ENCODE measurements at places on chromosomes 4 and X.

DNA sequence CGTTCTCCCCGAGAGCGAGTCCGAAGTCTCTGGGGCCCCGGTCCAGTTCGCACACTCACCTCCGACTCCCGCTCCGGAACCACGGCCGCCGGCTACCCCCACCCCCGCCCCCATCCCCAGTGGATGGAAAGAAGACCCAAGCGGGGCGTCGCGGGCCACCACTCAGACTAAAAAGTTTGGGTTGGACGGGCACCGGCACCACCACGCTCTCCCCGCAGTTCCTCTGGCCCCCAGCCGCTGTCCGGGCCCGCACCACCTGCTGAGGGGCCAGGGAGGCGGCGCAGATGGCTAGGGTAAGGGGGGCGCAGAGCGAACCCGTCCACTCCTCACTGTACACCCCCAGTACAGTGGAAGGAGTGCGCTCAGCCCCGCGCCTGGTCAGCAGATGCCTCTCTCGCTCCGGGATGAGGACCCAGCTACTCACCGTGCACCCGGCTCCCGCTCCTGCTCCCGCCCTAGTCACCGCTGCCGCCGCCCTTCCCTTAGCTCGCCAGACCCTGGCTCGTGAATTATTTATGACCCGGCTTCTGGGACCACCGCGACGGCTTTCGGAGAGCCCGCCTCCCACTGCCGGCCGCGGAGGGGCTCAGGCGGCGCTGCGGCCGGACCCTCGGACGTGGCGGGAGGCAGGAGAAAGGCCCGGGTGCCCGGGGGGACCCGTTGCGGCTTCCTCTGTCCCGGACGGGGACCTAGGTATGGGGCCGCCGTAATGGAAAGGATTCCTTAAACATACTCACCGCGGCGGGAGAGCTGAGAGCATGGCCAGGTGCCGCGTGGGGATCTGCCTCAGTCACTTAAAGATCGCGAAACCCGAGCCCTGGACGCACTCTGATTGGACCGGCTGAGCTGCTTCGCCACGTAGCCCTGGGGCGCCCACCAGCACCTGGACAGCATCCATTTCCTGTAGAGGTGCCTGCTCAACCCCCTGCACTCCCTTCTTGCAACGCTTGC lies at the start of gene PROM1:
Gene PROM1, minus strand, starts transcription at position 783 of the 951 bp plus-strand sequence. CDS start 8,117 bp downstream, outside the sequence.
- no peak for DNase-seq

GRCh38 chr4:76691807-76692582 lies 205.9 kb downstream of the SOWAHB start:
- no peak for DNase-seq

- DNase-seq = no peak
Observed at GRCh38 chr4:24973747-24974601, 56.8 kb downstream of the LGI2 start.

DNA sequence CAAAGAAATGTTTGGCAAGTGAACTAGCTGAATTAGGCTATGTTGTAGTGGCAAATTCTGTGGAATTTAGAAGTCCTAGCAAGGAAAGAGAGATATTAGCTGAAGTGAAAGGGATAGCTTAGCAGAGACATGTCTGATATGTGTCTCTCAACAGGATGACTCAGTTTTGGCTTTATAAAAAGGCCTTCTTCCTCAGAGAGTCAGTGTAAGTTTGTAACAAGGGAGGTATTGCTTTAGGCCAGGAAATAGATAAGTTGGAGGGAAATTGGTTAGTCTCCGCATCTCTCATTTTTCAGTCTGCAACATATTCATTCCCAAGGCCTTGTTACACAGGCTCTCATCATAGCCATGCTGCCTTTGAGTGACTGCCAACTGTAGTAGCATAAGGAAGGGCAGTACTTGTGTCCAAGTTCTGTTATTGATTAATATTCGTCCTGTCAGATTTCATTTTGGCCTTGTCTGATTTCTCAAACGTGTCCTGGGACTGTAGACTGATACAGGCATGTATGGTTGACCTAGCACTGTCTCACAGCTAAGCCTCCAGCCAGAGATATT lies 4.0 kb downstream of the TMEM164 start:
- no peak for DNase-seq

DNA sequence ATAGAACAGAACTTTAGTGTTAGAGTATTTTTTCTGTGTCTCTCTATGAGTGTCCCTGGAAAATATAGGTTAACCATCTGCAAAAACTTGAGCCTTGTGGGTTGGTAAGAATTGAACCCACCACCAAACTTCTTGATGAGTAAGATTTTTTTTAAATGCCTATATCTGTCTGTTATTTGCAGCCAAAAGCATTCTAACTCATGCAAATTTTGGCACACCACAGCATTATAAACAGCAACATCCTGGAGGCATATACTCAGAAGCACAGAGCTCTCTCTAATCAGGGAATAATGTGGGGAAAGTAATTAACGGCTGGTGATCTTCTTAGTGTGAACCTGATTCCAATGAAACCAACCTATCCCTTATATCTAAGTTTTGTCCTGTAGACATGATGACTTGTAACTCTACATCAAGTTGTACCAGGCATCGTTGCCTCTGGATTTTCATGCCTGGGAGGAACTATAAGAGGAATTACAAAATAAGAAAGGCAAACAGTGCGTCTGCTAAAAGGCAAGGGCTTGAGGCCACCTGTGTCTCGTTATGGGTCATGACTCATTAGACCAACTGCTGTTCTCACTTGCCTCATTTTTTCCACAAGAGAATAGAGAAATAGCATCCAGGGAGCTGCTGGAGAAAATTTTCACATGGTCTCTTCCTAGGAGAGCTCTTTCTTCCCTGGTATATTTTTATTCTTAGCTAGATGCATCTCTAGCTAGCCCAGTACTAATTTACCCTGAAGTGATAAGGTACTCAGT lies 202.4 kb downstream of the CHIC2 start:
- DNase-seq = peak; percentile 86

DNA sequence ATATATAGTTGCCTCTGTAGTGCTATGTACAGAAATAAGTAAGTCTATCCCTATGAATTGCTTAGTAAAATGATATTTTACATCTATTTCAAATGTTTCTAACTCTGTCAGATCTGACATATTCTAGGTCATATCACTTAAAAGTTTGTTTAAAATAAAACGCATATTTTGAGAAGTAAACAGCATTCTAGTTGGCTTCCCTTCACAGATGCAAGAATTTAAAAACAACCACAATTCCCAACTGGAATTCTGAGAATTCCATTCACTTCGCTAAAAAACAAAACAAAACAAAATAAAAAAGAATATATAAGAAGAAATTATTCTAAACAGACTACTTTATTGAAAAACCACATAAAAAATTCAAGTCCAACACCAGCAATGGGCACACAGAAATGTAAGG lies 126.0 kb downstream of the PPP3CA start:
- DNase-seq = no peak

DNA sequence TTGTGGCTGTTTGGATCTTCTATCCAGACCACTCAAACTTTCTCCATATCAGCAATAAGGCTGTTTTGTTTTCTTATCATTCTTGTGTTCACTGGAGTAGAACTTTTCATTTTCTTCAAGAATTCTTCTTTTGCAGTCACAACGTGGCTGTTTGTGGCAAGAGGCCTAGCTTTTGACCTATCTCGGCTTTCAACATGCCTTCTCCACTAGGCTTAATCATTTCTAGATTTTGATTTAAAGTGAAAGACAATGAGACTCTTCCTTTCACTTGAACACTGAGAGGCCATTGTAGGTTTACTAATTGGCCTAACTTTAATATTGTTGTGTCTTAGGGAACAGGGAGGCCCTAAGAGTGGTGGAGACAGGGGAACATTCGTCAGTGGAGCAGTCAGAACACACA lies 19.1 kb downstream of the FGF2 start:
- no peak for DNase-seq

DNA sequence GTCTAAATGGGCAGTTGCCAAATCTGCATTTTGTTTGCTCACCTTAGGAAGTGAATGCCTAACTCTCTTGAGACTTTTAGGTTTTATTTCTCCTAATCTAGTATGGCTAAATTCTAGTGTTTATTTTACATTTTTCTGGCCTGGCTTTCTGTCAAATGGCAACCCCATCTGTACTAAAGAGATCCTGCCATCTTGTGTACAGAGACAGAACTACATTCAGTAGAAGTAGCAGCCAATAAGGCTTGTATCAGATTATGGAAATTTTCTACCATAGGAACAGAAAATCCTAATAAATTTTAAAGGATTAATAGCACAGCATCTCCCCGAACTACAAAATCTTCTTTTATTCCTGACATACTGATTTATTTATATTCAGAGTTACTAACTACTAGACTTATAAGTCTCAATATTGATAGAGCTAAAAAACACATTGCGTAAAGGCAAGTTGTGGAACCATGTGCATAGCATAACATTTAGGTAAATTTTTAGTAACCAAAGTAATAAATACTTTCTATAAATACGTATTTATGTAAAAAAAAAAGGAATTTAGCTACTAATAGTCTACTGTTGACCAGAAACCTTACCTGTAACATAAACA lies 45.5 kb downstream of the TMEM144 start:
- DNase-seq = peak; percentile 12

DNA sequence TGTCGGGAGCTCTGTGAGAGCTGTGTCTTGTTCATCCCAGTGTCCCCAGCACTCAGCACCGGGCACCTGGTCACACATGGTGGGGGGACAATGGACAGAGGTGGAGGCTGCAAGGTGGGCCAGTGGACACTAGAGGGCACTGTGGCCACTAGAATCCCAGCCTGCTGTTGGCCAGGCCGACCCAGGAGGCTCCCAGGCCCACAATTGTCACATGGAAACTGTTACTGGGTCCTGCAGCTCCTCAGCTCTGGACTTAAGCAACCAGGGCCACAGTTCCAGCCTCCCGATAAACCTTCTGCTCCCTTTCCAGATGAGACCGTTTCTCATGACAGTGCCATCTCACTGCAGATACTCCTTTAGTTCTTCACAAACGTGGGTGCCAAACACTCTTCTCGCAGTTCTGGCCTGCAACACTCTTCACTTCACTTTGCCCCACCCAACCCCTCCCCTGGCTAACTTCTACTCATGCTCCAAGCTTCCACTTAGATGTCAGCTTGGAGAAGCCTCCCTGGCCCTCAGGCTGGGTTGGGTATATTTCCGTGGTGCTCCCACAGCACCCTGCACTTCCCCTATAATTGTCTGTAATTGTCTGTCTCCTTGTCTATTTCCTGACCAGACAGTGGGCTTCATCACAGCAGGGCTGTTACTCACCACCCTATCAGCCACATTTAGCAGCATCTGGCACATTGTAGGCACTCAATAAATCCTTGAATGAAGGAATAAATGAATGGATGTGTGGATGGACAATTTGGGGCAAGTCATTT lies 3.5 kb upstream of the IQSEC2 start:
- no peak for DNase-seq

- no peak for DNase-seq
Observed at GRCh38 chrX:40202456-40202855, 104.7 kb upstream of the BCOR start.

GRCh38 chrX:132614297-132614696 lies 125.5 kb upstream of the MBNL3 start:
- no peak for DNase-seq

GRCh38 chr4:107760281-107760947 lies 40.4 kb upstream of the PAPSS1 start:
- no peak for DNase-seq

DNA sequence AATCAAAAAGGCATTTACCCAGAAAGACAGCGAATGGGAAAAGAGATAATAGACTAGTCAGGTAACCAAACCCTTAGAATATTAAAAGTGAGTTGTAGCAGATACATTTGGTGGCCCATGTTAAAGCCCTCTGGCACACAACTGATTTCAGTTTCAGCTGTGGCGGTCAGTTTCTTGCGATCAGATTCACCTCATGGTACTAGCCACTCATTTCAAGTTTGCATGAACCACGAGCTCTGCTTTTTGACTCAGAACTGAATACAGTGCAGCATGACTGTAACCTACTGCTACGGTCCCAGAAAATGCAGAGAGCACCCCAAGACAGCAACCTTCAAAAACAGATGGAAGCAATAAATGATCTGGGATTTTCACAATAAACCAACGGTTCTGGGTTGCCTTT lies 919.1 kb upstream of the PCDH10 start:
- no peak for DNase-seq

- no peak for DNase-seq
Observed at GRCh38 chr4:38814386-38814785, 9.8 kb upstream of the TLR1 start.

DNA sequence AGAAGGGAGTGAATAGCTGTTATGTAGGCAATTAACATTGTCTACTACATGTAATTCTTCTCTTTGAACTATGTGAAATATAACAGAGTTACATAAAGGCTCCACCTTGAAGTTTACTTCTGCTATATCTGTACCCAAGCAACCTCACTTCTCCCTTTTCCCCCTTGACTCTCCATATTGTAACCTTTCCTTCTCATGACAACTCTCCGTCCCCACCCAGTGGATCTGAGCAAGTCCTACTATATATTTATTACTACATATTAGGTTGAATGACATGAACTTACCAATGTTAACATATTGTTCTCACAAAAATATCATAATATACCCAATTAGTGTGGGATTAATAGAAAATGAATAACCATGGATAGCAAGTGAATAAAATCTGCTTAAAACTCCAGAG lies 93.2 kb upstream of the ATP8A1 start:
- DNase-seq = no peak

GRCh38 chrX:78029663-78030062 lies 60.2 kb upstream of the PGAM4 start:
- DNase-seq = no peak
